ENCODE measurements at places on chromosomes 6 and 20.

DNA sequence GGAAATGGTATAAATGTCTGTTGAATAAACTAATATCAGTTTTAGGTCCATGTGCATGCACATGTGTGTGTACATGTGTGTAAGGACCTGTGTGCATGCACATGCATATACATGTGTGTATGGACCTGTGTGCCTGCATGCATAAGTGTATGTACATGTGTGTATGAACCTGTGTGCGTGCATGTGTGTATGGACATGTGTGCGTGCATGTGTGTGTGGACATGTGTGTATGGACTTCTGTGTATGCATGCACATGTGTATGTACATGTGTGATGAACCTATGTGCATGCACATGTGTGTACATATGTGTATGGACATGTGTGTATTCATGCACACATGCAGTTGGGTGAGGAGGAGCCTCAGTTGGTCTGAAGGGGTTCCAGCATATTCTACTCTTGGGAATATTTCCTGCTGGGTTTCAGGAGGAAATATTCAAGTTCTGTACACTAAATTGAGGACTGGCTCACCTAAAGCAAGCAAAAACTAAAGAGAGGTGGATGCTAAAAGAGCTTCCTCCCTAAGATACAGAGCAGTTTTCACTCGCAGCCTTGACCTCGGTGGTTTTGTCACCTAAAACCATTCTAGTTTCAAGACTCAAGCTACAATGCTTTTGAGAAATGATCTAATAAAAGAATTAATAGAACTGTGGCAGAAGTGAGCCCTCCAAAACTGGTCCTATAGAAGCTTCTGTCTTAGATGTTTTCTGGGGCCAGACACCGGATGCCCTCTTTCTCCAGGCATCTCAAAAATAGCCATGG is 742.8 kb downstream of the MAFB start:
- DNase-seq: no peak

DNA sequence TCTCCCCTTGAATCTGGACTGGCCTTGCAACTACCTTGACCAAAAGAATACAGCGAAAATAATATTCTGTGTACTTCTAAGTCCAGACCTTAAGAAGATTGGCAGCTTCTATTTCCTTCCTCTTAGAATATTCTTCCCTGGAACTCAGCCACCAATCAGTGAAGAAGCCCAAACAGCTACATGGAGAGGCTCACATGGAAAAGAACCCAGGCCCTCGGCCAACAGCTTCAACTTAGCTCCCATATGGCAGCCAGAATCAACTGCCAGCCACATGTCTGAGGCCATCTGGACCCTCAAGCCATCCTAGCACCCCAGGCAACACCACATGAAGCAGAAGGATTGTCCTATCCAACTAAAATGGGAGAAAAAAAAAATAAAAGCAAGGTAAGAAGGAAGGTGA is 178.8 kb downstream of the IBTK start:
- no peak for DNase-seq

DNA sequence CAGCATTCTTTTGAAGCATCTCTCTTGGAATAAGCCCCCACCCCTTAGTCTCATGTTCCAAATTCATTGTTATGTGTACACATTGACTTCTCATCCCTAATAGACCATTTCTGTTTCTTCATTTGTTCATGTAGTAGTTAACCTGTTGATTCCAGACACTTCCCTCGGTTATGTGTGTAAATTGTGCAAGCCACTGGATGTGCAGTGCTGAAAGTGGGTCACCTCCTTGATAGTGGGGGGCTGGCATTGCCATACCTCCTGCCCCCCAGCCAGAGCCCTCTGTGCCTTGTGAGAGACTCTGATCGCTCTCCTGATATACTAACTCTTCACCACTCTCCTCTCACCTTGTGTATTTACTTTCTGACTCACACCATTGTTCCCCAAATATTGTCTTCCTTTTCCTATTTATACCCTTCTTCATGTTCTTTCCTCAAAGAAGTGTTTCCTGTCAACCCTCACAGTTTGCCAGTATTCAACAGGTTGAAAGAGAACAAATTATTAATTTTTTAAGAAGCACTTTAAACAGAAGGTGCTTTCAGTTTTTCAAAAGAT is 59.0 kb downstream of the HIVEP1 start:
- no peak for DNase-seq

- peak; percentile 39 for DNase-seq
Observed at GRCh38 chr6:146620655-146621054, 21.9 kb downstream of the ADGB start.

DNA sequence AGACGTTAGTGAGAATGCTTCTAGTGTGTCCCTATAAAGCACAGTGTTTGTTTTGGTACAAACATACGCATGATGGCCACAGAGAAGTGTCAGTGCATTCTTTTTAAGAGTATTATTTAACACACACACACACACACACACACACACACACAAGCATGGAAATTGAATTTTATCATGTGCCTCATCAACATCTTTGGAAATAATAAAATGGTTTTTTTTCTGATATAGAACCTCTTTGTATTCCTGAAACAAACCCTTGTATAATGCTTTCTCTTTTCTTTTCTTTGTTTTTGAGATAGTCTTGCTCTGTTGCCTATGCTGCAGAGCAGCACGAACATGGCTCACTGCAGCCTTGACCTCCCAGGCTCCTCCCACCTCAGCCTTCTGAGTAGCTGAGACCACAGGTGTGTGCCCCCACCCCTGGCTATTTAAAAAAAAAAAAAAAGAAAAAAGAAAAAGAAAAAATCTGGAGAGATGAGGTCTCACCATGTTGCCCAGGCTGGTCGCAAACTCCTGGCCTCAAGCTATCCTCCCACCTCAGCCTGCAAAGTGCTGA is 116.2 kb upstream of the SYNDIG1 start:
- no peak for DNase-seq

DNA sequence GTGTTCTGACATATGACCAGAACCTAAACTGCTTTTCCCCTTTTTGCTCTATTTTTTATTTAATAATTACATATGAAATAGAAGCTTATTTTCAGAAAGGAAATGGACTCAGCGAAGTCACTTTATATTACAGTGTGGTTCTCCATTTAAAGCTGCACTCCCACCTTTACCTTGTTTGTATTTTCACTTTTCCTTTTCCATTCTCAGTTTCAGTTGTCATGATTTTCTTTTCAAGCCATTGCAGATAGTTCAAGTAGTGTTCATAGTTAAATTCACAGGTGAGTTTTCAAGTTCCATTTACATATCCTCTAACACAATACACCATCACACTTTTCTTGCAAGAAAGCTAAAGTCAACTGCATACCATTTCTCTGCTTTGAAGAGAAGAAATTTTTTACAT is 400.2 kb downstream of the HACE1 start:
- no peak for DNase-seq

DNA sequence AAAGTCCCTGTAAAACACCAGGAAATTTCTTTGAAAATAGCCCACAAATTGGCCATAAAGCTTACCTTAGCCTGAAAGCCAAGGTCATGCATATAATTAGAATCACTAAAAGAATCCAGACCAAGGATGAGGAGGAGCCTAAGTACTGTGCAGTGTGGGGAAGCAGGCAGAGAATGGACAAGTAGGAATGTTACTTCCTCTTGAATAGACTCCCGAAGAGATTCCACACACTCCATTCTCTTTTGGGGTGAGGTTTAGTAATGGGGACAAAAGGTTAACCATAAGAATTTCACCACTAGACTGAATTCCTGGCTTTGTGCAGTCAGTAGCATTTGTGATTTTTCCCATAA is 27.5 kb upstream of the MARCKS start:
- peak; percentile 67 for DNase-seq

DNA sequence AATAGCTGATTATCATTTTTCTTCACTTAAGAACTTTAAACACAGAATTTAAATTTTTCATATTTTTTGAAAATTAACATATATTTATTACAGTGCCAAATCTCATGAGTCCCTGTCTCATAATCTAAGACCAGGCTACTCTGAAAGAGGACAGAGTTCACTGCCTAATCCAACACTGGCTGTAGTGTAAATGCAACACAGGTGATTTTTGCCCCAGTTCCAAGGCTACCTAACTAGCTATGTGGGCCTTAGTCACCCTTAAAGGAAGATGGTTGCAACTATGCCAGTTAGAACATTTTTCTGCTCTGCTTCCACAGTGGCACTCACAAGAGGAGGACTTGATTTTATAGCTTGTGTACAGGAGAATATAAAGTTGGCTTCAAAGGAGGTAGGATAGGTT is 4.9 kb downstream of the SLC25A27 start:
- DNase-seq: no peak

- no peak for DNase-seq
Observed at GRCh38 chr6:7154341-7155139, 46.8 kb downstream of the RREB1 start.

- DNase-seq: peak; percentile 78
Observed at GRCh38 chr6:87029711-87030314, 65.1 kb downstream of the CGA start.

DNA sequence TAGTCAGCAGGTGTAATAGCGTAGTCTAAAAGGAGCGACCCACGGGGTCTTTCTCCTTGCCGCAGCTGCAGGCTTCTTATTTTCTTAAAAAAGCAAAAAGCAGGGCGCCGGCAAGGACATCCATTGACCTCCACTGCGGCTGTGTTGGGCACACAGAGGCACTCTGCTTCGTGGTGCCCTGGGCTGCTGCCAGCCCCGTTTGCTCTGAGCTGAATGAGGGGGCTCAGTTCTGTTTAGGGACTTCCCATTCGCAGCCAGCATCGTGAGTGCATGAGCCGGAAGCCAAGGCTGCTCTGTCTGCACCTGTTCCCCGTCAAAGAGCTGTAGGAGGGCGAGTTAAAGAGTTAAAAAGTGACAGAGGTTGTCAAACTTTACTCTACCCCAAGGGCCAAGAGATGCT is 1.7 kb upstream of the SLC22A2 start:
- no peak for DNase-seq

DNA sequence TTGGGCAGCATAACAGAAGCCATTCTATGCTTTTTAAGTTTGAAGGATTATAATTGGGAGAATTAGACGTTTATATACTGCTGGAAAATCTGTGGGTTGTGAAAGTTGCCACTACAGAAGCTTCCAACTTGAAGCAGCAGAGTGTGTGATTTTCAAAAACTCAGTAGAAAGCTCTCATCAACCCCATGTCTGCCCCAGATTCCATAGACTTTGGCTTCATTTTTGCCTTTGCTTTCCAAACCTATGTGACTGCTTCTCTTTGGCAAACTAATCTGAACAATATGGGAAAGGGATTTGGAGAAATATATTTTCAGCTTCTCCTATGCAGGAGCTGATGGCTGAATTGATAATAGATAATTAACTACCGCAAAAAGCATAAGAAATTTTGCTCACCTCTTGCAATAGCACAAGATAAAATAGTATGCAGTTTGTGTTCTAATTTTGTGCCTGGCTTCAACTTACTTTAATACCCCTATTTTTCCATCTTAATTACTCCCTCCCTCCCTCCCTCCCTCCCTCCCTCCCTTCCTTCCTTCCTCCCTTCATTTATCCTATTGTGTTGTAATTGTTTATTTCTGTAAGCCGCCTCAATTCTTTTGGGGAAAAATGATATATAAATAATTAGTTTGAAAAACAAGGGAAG is 214.1 kb upstream of the HS3ST5 start:
- DNase-seq: no peak

GRCh38 chr6:6629402-6629801 is 40.9 kb downstream of the LY86 start:
- DNase-seq: peak; percentile 7

- DNase-seq: no peak
Observed at GRCh38 chr20:21090111-21090618, 16.0 kb downstream of the LINC00237 start.

- peak; percentile 44 for DNase-seq
Observed at GRCh38 chr6:145483191-145483996, 251.9 kb downstream of the EPM2A start.

- no peak for DNase-seq
Observed at GRCh38 chr20:54559890-54560289, 84.5 kb downstream of the DOK5 start.

DNA sequence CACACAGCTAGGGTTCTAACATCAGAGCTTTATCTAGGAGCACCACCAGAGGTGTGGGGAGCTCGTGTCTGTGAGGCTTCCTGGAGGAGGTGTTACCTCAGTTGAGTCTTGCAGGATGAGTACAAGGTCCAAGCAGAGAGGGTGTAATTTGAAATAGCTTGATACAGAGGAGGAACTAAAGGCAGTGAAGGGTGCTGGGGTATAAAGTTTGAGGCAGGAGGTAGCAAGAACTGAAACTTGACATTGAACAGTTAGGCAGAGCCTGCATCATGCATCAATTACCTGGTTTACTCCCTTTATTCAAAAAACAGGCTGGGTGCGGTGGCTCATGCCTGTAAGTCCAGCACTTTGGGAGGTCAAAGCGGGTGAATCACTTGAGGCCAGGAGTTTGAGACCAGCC is 241.2 kb downstream of the UST start:
- no peak for DNase-seq

- peak; percentile 68 for DNase-seq
Observed at GRCh38 chr20:50245498-50246366, 55.1 kb downstream of the CEBPB start.

DNA sequence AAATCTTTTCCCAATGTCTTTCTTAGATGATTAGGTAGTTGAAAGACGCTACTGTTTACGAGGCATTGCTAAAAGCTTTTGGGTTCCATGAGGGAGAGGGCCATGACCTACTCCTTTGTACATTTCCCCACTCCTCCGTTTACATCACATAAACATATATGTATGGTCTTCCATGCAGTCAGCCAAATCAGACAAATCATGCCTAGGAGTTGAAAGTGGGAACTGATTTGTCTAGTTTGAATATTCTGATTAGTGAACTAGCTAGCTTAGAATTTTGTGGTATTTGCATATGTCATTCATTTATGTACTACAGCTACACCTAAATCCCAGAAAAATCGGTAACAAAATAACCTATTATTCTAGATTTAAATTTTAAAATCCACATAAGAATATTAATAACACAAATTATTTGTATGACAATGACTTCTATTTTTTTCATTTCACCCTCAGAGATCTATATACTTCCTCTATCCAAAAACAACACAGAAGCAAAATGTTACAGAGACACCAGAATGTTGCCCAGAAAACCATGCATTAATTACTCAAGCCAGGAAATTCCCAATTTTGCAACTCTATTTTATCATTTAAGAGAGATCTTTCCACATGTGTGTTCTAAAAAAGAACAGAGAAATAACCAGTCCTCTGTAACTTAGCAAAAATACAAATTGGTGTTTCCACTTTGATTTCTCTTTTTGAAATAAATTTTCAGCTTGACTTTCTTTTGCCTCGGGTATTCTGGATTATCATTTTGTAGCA is 231.9 kb downstream of the LAMA2 start:
- no peak for DNase-seq

GRCh38 chr6:31615748-31616147 is 714 bp downstream of the AIF1 start:
- no peak for DNase-seq

DNA sequence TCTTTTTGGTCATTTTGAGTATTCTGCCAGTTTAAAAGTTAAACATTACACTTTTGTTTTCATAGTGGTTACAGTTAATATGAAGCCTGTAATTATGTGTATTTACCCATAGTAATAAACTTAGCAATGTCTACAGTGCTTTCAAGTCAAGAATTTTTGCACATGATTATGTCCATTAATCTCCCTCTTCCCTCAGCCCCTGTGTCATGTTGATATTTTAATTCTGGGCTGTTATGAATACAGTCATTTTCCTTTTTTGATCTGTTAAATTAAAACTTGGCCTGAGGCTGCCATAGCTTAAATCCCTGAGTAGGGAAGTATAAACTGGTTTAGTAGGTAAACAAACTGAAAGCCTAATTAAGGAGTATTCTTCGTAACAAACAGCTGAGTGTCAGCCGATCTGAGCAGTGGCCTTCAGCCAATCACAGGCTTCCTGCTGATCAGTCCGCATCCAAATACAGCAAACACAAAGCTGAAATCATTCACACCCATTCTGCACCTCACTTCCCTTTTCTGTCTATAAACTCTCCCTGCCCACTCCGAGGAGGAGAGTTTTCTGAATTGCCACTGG is 9.5 kb upstream of the SFT2D1 start:
- peak; percentile 42 for DNase-seq

- DNase-seq: peak; percentile 21
Observed at GRCh38 chr6:154768280-154768679, 35.1 kb downstream of the SCAF8 start.

Data from iris pigment epithelial cell (primary cell).